ENCODE measurements at places on chromosomes 12 and 14. TPM values are rescaled to one million over a fixed set of nuclear protein-coding genes. Genes with fewer than 3 reads are reported as not detected.

Gene ABCC9
- 0.32 TPM for polyA plus RNA-seq

Gene FGF23
- not detected for polyA plus RNA-seq

Gene REM2
- polyA plus RNA-seq: 31.1 TPM

Gene AQP6
- polyA plus RNA-seq: not detected

Gene GPRC5A
- not detected for polyA plus RNA-seq

Gene TMTC1
- 10.0 TPM for polyA plus RNA-seq

Gene SMOC1
- polyA plus RNA-seq: 4.1 TPM

Gene FGF6
- not detected for polyA plus RNA-seq

Gene ZDHHC22
- polyA plus RNA-seq: 5.1 TPM
